ENCODE measurements at places on chromosomes 5 and 9. TPM values are rescaled to one million over a fixed set of nuclear protein-coding genes. Genes with fewer than 3 reads are reported as not detected.

DNA sequence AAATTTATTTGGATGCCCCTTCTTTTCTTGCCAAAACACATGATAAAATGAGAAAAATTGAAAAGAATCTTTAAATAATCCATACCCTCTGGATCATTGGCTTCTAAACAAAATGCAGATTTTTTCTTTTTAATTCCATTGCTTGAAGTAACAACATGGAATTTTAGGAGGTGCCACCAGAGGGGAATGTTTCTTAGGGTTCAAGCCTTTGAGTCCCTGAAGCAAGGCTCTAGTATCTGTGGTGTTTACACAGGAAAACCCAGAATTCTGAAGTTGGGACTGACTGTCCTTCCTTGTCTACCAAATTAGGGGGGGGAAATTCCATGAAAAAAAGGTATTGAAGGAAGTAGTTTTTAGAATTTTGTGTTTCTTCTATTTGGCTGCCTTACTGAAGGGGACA is 69.4 kb downstream of the LMNB1 start:
- no peak for DNase-seq

- DNase-seq: no peak
Observed at GRCh38 chr9:131679261-131680020, 60.4 kb downstream of the RAPGEF1 start.

DNA sequence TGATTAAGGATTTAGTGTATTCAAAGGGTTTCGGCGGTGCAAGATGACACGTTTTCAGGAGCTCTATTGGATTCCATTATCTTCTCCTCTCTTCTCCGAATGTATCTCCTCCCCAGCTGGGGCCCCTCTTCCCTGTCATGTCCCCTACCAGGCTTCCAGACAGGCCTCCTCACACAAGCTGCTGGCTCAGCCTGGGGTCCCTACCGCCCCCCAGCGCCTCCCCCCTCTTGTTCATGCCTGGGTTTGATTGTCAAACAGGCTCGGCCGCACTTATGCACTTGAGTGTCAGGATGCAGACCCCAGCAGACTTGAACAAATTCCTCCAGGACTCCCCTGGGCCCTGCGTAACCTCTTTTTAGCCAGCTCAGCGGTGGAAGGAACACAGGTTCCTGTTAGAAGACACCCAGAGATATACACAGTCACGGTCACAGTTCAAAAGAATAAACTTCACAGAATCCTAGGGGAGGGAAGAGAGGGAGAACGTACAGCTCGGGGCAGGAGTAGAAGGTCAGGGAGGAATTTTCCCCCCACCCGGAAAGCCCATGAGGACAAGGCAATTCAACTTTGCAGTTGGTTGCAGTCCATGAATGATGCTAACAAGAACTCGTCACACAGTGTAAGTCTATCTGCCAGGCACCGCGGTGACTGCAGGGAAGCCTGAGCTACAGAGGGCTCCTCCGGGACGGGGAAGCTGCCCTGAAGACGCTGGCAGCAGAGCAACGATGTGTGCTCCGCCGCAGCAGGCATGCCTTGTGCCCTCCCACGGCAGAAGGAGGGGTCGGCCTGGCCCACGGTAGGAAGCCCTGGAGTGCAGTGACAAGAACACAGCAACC is 560.0 kb downstream of the BNC2 start:
- DNase-seq: no peak

DNA sequence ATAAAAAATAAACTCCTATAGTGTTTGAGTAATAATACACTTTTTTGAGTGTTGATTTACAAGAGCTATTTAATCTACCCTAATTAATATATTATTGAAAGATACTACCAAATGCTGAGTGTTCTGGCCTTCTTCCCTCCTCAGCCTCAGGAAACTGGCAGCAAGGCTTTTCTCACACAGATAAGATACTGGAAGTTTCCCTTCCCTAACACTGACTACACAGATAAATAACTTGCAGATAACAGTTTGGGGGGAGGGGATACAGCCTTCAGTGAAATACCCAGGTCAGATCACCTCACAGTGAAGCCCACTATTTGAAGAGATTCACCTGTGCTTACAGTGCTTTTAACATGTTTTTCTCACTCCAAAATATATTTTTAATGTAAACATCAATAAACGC is 1.6 kb upstream of the NIPSNAP3A start:
- DNase-seq: no peak

GRCh38 chr5:29077451-29077850 is 2039.1 kb upstream of the CDH9 start:
- no peak for DNase-seq

PDCD1LG2 gene
- total RNA-seq: 0.67 TPM

DNA sequence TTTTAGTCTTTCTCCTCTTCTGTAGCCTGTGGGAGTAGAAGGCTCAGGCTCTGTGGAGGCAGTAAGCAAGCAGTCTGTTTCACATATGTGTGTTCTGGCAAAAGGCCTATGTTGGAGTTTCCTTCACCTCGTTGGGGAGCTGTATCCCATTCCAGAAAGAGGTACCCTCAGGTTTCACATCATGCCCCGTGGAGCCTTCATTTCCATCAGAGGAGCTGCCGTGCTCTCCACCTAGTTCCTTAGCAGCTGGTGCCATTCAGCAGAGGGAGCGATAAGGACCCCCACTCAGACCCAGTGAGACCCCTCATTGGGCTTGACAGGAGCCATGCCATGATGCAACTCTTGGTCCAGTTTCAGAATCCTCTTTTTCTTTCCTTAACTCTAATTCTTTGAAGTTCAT is 50.6 kb upstream of the ANGPTL2 start:
- no peak for DNase-seq

PIP5K1B gene
- total RNA-seq: 28.2 TPM

All from B cell (primary cell).